CD4-positive, alpha-beta T cell treated with Interleukin-1 beta for 1 hour (primary cell): ENCODE measurements at places on chromosomes 5 and 9.

DNA sequence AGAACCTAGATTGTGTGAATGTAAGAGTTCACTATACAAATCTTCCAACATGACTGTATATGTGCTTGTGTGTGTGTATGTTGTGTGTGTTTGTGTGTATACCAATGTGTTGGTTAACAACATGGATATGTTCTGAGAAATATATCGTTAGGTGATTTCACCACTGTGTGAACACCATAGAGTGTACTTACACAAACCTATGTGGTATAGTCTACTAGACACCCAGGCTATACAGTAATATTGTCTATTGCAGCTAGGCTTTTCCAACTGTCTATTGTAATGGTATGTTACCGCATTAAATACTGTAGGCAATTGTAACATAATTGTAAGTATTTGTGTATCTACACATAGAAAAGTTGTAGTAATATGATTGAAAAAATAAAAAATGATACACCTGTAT, 959.2 kb upstream of the SEMA6A start:
- no peak for DNase-seq

GRCh38 chr5:10063997-10064396, 185.7 kb downstream of the ATPSCKMT start:
- DNase-seq, result no peak

- DNase-seq, result no peak
Observed at GRCh38 chr5:88979726-88980125, 96.7 kb upstream of the MEF2C start.

GRCh38 chr5:132053483-132053882, 7.0 kb upstream of the IL3 start:
- no peak for DNase-seq

DNA sequence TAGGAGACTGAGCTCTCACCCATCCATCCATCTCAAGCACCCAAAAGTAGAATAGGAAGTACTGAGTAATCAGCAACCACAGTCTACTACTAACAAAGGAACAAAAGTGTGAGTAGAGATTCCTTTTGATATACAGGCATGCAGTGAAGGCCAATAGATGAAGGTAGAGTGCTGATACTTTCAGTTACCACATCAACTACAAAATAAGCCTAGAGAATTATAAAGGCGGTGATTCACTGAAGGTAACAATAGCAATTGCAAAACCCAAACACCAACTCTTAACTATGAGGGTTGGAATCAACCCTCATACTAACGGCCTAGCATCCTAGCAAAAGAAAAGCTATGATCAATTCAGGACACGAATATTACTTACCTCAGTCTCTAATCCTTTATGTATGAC, 992.6 kb downstream of the DNAH5 start:
- no peak for DNase-seq

DNA sequence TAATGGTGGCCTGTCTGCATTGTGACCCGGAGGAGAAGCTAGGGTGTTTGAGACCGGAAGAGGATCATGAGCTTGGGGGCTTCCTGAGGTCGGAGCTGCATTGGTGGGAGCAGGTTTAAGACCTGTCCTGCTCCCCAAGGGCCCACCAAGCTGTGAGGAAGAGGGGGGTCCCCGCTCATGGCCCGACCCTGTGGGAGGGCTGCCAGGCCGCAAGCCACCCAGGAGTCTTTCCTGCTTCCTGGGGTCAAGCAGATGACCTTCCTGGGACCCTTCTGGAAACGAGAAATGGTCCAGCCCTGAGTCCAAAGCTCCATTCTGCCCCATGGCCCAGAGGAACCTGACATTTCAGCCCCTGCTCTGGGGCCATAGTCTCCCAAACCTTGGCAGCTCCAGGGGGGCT, 61.5 kb upstream of the RNU6ATAC start:
- DNase-seq, result no peak

- peak; percentile 65 for DNase-seq
Observed at GRCh38 chr9:306907-307306, 92.2 kb downstream of the DOCK8 start.
